ENCODE measurements at places on chromosomes 12 and 14.

DNA sequence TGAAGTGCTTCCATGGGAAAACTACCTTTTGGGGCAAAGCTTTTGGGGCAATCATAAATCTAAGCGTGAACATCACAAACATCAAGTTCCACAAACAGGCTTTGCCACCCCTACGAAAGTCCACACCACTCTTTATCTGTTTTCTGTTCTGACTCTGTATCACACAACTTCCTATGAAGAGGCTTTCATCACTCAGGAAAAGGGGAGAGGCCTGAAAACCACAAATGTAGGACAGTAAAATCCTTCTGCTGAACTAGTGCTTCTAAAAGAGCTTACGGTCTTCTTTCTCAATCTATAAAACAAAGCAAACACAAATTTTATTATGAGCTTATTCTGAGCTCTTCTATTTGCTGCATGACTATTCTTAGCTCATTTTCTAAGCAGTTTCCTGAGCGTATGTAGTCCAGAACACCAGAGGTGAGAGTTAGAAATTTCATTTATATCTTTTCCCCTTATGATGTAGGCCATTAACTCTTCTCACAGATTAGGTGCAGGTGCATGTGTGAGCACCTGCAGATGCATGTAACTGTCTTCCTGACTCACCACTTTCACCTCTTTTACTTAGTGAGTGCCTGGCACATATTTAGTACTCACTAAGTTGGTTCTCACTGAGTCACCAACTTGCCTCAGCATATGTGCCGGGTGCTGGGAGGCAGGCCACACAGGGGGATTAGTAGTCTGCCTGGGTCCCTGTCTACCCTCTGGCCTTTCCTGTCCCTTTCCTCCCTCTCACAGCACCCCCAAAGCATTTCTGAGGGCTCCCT lies 32.9 kb upstream of the SYCP3 start:
- DNase-seq: peak; percentile 16

DNA sequence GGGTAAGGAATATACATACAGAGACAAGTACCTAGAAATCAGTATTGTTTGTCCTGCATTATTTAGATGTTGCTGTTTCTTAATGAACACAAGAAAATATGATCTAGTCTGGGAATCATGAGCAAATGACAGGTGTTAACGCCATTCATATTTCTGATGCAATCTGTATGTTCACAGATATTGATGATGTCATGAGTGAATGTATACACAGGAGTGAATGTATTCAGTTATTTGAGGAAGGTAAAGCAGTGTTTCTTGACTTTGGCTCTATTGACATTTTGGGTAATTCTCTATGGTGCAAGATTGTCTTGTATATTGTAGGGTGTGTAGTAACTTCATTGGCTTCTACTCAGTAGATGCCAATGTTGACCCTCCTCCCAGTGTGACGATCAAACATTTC lies 26.7 kb upstream of the RTL1 start:
- no peak for DNase-seq

GRCh38 chr14:23047034-23047634 lies 5.1 kb downstream of the PSMB11 start:
- no peak for DNase-seq

- no peak for DNase-seq
These were observed 8.4 kb downstream of the KRT8 start for GRCh38 chr12:52896190-52897100.
